ENCODE measurements at places on chromosomes 1 and 21. TPM values are rescaled to one million over a fixed set of nuclear protein-coding genes. Genes with fewer than 3 reads are reported as not detected.
A peak's percentile ranks its signal among the peaks of the same experiment; 100 is the strongest.

DNA sequence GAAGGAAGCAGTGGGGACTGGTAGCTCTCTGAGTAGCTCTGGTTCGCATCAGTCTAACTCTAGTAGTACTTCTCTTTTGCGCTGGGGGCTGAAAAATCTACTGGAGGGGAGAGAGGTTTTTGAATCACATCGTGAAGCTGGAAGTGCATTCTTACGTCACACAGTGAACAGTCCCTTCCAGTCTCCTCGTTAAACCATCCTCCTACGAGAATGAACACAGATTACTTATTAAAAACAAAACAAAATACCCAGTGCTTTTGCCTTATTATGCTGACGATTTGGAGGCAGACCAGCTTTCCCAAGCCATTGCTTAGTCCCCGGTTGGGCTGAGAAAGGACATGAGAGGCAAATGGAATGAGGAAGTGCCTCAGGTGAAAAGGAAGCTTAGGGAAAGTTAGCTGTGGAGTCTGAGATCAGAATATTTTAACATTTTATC lies 16.1 kb downstream of the HUNK start:
- no peak for DNase-seq

DNA sequence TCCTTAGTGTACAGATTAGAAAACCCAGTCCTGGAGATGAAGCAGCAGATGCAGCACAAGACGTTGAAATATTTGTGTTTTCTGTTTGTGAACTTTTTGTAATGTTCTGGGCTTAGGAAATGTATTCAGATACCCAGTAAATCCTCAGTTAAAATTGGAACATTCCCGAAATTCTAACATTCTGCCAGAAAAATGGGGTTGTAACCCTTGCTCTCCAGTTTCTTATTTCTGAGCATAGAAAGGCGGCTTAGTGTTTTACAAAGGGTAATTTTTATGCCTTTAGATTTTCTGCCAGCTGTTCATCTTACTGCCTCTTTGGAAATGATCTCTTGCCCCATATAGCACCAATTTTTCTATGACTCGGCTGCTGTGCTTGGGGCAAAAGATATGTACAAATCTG lies 20.6 kb downstream of the DDI2 start:
- no peak for DNase-seq

- peak; percentile 37 for DNase-seq
These were observed 83.4 kb downstream of the SMYD2 start for GRCh38 chr1:214364386-214364785.

DNA sequence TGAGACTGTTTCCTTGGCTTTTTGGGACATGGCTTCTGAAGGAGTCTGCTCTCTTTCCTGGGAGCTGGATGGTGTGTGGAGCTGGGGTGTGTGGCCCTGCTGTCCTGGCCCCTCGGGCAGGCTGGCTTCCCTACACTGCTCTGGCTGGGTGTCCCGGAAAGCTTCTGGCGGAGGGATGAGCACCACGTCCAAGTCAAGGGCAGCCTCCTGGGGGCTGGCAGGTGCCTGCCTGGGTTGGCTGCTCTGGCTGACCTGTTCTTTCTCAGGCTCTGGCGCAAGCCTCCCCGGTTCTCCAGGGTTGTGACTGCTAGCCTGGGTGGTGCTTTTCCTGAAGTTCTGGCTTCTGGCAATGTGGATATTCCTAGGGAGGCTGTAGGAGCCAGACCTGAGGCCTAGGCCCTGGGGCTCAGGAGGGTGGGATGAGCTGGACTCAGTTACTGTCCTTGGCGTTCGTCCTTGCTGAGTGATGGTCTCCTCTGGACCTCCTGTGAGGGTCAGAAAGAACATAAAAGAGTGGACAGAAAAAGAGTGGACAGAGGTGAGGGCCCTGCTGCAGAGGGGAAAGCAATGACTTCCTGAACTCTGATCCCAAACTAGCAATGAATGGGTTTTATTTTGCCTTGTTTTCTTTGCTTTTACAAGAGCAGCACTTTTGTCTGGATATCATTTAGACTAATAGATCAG lies 9.4 kb downstream of the C1orf116 start:
- no peak for DNase-seq

CAMK1G gene
- total RNA-seq, result 7.3 TPM

- no peak for DNase-seq
These were observed 4.3 kb upstream of the TTC22 start for GRCh38 chr1:54805466-54805865.

GRCh38 chr1:155725142-155725541 lies 36.3 kb downstream of the DAP3 start:
- no peak for DNase-seq

DNA sequence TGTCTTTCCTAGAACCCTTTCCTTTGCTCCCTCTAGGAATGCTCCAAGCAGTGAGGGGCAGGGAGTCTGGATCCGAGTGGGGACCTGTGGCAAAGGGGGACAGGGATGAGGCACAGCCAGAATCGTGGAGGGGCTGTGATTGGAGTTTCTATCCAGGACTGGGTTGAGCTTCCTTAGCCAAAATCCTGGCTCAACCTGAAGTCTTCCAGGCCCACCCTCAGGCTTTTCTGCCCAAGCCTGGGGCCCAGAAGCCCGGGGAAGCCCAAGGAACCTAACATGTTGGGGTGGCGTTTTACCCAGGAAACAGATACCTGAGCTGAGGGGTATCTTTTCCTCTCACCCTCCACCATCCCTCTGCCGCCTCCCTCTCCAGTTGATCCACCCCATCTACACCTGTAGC lies 5.4 kb downstream of the MYOG start:
- DNase-seq, result no peak

OR6Y1 gene
- total RNA-seq, result not detected

GRCh38 chr1:66147226-66147835 lies 354.6 kb downstream of the PDE4B start:
- no peak for DNase-seq

TXLNA gene
- 48.4 TPM for total RNA-seq
